ENCODE measurements at places on chromosomes 4 and X.

DNA sequence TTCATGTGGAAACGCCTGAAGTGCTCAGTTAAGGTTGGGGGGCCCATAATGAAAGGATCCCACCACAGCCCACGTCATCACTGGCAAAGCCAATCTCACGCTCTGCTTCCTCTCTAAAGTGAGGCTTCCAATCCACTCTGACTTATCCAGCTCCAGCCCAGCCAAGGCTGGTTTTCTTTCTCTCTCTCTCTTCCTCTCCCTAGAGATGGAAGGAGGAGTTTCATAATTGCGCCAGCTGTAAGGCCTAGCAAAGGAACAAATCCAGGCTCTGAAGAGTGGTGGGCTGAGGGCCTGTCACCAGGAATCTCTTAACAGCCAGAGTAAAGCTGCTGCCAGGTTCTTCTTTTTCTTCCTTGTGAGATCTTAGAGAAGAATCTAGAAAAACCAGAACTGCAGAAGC, 20.7 kb upstream of the BCLAF3 start:
- H3K36me3 ChIP-seq, result no peaks in the 10 kb centered on the region
- no peak overlapping the region for H3K4me3 ChIP-seq
- DNase-seq, result no peak
- H3K27ac ChIP-seq, result no peak overlapping the region

GRCh38 chrX:17787557-17787956, 50.3 kb downstream of the SCML1 start:
- no peak overlapping the region for H3K27ac ChIP-seq
- H3K27me3 ChIP-seq, result no peaks in the 10 kb centered on the region
- H3K36me3 ChIP-seq, result no peaks in the 10 kb centered on the region
- no peaks in the 10 kb centered on the region for H3K4me1 ChIP-seq
- no peak overlapping the region for H3K4me3 ChIP-seq

DNA sequence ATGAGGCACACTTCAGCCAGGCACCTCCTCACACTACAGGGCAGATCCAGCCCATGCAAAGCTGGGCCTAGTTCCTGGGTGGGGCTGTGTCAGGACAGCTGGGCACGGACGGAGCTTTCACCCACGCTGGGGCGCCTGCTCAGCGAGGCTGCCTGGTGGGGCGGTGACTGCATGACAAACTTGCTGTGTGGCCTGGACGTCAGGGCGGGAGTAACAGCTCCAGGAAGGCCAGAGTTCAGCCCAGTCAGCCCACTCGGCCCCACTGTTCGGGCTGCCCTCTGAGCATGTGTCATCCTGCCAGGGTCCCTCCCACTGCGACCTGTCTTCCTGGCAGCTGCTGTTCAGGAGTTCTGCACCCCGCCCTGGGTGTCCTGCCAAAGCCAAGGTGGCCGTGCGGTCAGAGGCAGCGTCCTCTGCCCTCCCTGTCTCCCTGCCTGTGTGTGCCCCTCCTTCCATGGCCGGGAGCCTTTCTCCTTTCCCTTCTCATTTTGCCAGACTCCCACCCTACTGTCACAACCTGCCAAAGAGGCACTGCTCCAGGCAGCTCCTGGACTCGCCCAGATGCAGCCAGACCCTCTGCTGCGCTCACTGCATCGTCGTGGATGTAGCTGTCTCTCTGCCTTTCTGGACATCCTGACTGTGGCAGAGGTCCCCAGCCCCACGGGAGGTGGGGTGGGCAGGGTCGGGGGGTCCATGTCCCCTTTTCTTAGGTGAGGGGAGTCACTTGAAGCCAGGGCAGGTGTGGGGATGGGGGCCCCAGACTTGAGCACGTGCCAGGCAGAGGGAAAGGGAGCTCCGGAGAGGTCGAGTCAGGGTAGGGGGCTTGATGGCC, 33.0 kb upstream of the KIAA0232 start:
- no peak overlapping the region for H3K27ac ChIP-seq
- no peaks in the 10 kb centered on the region for H3K27me3 ChIP-seq
- no peak for DNase-seq
- no peaks in the 10 kb centered on the region for H3K4me1 ChIP-seq

DNA sequence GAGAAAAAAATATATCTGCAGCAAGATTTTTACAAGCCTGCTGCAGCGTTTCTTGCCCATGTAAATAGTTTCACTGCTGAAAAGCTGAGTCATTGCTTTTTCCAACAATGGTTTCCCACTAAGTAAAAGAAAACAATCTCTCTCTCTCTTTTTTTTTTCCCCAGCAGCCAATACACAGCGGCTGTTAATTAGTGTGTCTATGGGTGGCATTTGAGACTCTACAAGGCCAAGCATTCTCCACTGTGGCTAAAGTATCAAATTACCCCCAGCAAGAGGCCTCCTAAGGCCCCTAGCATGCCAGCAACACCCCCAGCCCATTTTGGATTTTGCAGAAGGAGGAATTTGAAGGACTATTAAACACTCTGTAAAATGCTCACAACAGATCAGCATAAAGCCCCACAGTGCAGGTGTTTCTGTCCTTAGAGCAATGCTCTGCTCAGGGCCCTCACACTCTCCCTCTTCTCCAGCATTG, 837.4 kb downstream of the TRIML1 start:
- H3K36me3 ChIP-seq, result no peaks in the 10 kb centered on the region
- no peak overlapping the region for H3K4me3 ChIP-seq
- H3K4me1 ChIP-seq, result peaks cover 3% of the 10 kb centered on the region
- H3K27ac ChIP-seq, result peak overlapping the region; percentile 87

GRCh38 chr4:74578329-74578728, 133.4 kb downstream of the AREG start:
- H3K4me1 ChIP-seq, result no peaks in the 10 kb centered on the region
- no peaks in the 10 kb centered on the region for H3K36me3 ChIP-seq
- H3K27ac ChIP-seq, result no peak overlapping the region
- no peak for DNase-seq
- H3K4me3 ChIP-seq, result no peak overlapping the region

DNA sequence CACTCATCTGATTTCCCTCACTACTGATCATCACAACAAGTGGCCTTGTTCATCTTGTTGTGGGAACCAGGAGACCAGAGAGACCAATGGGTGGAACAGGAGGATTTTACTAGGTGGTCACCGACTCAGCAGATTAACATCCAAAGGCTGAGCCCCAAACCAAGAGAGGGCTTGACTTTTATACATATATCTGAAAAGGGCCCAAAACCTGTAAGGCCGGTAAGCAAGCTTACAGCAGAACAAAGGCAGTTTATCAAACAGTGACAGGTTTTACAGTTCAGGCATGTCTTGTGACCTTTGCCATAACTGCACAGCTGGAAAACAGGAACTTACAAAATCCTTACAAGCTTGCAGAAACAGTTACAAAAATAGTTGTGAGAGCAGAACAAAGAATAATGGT, 195.9 kb downstream of the OR13H1 start:
- H3K4me1 ChIP-seq, result no peaks in the 10 kb centered on the region
- no peaks in the 10 kb centered on the region for H3K27me3 ChIP-seq
- H3K4me3 ChIP-seq, result no peak overlapping the region
- H3K36me3 ChIP-seq, result peaks cover 4% of the 10 kb centered on the region

GRCh38 chrX:107025545-107025944, 25.5 kb upstream of the MORC4 start:
- no peak overlapping the region for H3K27ac ChIP-seq
- H3K36me3 ChIP-seq, result no peaks in the 10 kb centered on the region
- no peaks in the 10 kb centered on the region for H3K27me3 ChIP-seq

GRCh38 chrX:42846741-42847140, 68.8 kb upstream of the PPP1R2C start:
- no peak overlapping the region for H3K27ac ChIP-seq
- no peaks in the 10 kb centered on the region for H3K36me3 ChIP-seq
- no peak overlapping the region for H3K4me3 ChIP-seq
- no peaks in the 10 kb centered on the region for H3K4me1 ChIP-seq
- DNase-seq, result no peak

DNA sequence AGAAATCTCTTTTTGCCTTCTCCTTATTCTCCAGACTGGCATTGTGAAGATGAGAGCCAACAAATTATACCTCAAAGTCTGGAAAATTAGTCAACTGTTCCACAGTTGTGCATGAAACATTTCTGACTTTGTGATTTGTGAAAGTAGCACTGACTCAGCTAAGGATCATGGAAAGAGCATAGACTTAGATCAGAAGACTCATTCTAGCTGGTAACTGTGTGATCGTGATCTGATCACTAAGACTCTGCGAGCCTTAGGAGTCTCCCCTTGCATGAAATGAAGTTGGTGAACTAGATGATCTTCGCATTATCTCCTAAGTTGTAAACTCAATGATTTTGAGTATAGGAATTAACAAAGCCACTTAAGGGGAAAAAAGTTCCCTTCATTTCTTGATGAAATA, 668.1 kb downstream of the RPA4 start:
- no peak overlapping the region for H3K27ac ChIP-seq
- no peaks in the 10 kb centered on the region for H3K4me1 ChIP-seq
- no peak for DNase-seq
- H3K36me3 ChIP-seq, result no peaks in the 10 kb centered on the region
- no peaks in the 10 kb centered on the region for H3K27me3 ChIP-seq
- H3K4me3 ChIP-seq, result no peak overlapping the region

DNA sequence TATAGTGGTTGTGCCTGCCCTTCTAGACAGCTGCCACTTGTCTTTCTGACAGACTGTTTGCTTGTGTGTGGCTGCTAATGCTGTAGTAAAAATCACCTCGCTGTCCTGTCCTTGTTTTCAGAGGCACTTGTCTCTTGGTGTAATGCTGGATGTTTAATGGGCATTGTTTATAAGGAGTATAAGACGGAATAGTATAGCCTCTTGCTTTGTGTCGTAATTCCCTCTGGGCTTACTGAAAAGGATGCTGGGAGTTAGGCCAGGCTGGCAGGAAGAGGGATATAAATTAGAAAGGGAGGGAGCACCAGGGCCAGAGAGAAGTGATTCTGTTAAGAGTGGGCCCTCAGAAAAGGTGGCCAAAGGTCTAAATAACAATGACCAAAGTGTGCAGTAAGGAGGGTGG, 29.0 kb downstream of the NHS start:
- H3K4me3 ChIP-seq, result no peak overlapping the region
- no peaks in the 10 kb centered on the region for H3K36me3 ChIP-seq
- no peak for DNase-seq
- no peak overlapping the region for H3K27ac ChIP-seq

GRCh38 chr4:78612398-78613178, 61.0 kb downstream of the ANXA3 start:
- H3K4me3 ChIP-seq, result no peak overlapping the region
- no peaks in the 10 kb centered on the region for H3K4me1 ChIP-seq
- H3K27me3 ChIP-seq, result no peaks in the 10 kb centered on the region
- H3K27ac ChIP-seq, result no peak overlapping the region
- H3K36me3 ChIP-seq, result no peaks in the 10 kb centered on the region

GRCh38 chr4:150874338-150875226, 140.5 kb downstream of the LRBA start:
- H3K4me1 ChIP-seq, result no peaks in the 10 kb centered on the region
- H3K27me3 ChIP-seq, result no peaks in the 10 kb centered on the region
- H3K27ac ChIP-seq, result no peak overlapping the region
- H3K36me3 ChIP-seq, result no peaks in the 10 kb centered on the region
- DNase-seq, result no peak

DNA sequence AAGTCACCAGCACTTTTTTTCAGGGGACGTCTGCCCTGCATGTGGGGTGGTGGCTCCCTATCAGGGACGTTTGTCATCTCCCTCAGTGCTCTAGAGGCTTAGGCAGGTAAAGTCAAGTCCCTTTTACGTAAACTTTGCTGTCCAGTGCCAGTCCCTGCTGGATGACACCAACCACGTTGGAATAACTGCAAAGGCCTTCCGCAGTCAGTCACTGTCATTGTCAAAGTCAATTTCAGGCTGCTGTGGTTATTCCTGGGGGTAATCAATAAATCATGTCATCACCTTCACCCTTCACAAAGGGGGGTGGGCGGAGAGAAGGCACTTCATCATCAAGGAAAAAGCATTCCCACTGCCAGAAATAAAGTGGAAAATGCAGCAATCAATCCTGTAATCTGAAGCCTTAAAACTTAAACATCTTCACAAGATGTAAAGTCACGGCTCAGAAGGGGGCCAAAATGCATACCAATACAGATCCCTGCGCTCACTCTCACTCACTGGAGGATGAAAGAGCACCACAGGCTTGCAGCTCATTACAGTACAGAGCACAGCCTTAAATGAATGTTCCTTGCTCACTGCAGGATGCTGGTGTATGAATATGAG, 56.2 kb downstream of the CLDN22 start:
- peaks cover 27% of the 10 kb centered on the region for H3K36me3 ChIP-seq
- no peaks in the 10 kb centered on the region for H3K4me1 ChIP-seq
- H3K4me3 ChIP-seq, result no peak overlapping the region
- H3K27ac ChIP-seq, result no peak overlapping the region
- DNase-seq, result no peak
- H3K27me3 ChIP-seq, result no peaks in the 10 kb centered on the region

GRCh38 chr4:111754003-111754402, 391.3 kb upstream of the FAM241A start:
- no peaks in the 10 kb centered on the region for H3K27me3 ChIP-seq
- H3K4me3 ChIP-seq, result no peak overlapping the region
- peaks cover 2% of the 10 kb centered on the region for H3K4me1 ChIP-seq
- no peak for DNase-seq
- H3K27ac ChIP-seq, result no peak overlapping the region

GRCh38 chrX:124393238-124393637, 46.9 kb downstream of the SH2D1A start:
- no peak overlapping the region for H3K27ac ChIP-seq
- no peaks in the 10 kb centered on the region for H3K27me3 ChIP-seq
- no peak overlapping the region for H3K4me3 ChIP-seq
- no peaks in the 10 kb centered on the region for H3K4me1 ChIP-seq
- H3K36me3 ChIP-seq, result no peaks in the 10 kb centered on the region

DNA sequence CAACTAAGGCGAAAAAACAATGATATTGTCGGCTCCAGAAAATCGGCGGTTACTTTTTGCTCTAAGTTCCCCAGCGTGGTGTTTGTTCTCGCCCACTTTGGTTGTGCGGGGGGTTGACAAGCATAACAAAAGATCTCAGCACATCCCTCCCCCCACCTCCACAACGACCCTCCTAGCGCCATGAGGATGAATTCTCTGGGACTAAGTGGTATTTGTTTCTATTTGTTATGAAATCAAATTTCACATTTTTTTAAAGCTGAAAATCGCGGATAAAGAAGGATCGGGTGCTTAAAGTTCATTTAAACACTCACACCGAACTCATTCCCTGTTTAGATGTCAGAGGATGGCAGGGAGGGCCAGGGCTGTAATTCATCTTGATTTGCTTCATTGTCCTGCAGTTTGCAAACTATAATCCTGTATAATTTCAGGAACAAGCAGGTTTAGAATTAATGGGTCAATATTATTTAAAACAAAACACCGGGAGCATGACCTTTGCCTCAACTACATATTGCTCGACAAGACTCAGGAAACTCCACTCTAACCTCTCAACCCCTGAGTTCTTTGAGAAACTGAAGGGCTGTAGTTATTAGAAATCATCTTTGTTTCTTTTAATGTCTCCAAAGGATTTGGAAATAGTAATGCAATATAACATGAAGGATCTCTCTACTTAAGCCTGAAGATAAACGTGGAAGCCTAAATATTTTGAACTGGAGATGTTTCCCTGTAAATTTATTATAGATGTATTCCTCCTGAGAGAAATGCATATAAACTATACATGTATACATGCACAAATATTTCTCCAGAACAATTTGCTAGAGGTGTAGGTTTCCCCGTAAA, 6.4 kb downstream of the PITX2 start:
- no peak overlapping the region for H3K27ac ChIP-seq
- H3K4me1 ChIP-seq, result peaks cover 5% of the 10 kb centered on the region
- H3K4me3 ChIP-seq, result no peak overlapping the region
- DNase-seq, result no peak

GRCh38 chr4:2728221-2728620, 27.9 kb downstream of the TNIP2 start:
- no peak for DNase-seq
- no peaks in the 10 kb centered on the region for H3K4me1 ChIP-seq
- no peak overlapping the region for H3K4me3 ChIP-seq
- no peak overlapping the region for H3K27ac ChIP-seq
- no peaks in the 10 kb centered on the region for H3K27me3 ChIP-seq
